ENCODE measurements at places on chromosomes 7 and 10. TPM values are rescaled to one million over a fixed set of nuclear protein-coding genes. Genes with fewer than 3 reads are reported as not detected.

- DNase-seq = peak; percentile 71
These were observed 9.3 kb upstream of the OR6V1 start for GRCh38 chr7:143042790-143043271.

GRCh38 chr10:28236591-28236990 is 66.3 kb downstream of the MPP7 start:
- peak; percentile 18 for DNase-seq

- DNase-seq = no peak
These were observed 74.4 kb downstream of the MYL10 start for GRCh38 chr7:101554584-101555268.

DNA sequence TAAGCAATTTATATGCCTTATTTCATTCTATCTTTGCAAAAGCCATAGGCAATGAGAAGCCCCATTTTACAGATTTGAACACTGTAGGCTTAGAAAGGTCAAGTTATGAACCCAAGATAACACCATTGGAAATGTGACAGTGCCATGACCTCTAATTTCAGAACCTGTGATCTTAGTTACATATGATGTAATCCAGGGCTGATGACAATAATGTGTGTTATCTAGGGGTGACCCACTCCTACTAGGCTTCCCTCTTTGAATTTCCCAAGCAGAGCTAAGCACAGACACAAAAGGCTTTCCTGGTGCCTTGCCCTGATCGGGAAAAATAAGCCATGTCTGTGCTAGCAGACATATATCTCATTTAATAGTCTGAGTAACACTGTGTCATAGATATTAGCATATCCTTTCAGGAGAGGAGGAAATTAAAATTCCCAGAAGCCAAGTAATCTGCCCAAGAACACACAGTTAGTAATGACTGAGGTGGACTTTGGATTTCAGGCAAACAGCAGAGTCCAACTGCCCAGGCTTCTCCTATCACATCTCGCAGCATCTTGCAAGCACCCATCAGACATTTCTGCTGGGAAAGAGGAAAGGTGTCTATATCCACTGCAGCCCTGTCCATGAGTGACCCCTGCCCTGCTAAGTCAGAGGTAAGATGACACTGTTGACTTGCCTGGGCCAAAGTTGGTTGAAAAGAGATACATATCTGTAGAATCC is 2.8 kb upstream of the TECTB start:
- peak; percentile 85 for DNase-seq

GRCh38 chr7:134062460-134062859 is 64.7 kb upstream of the LRGUK start:
- no peak for DNase-seq

MACC1 gene
- 50.2 TPM for polyA plus RNA-seq

DNA sequence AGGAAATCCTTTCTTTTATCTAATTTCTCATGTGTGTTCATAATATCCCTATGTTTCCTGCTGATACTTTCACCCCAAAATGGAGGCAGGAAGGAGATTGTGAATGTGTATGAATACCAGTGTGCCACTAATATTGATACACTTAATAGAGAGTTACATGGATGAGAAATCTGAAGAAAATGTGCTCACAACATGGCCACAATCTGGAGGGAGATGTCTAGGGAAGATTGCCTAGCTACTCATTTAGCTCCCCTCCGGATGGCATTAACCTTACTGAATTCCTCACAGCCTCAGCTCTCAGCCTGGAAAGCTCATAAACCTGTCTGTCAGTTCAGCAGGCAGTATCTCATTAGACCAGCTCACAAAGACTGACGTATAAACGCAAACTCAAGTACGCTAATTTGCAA is 23.4 kb upstream of the DMTF1 start:
- DNase-seq = no peak

- no peak for DNase-seq
These were observed 1.2 kb downstream of the TPK1 start for GRCh38 chr7:144834641-144835144.

Measured in large intestine (tissue), 12 donors.